ENCODE measurements at places on chromosomes 7 and 10.
A peak's percentile ranks its signal among the peaks of the same experiment; 100 is the strongest.

DNA sequence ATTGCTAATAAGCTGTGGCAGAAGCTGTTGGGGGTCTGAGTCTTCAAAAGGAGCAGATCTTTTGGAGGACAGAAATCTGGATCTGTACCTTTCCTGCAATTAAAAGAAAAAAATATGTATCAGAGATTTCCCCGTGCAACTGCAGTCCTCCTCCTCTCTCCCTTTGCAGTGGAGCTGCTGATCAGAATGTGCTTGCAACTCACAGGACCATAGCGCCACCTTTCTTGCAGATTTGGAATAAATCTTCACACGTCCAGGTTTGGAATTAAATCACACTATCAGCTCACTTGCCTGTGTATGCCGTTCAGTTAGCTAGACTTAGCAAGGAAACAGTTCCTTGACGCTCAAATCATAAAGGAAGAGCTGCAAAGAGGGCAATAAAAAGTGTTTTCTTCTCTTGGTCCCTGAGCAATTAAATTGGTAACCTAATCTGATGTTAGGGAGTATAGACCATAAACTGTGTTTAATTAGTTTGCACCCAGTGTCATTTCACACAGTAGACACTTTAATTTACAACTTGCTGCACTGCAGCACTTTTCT is 77.4 kb downstream of the PON1 start:
- peak; percentile 94 for DNase-seq

DNA sequence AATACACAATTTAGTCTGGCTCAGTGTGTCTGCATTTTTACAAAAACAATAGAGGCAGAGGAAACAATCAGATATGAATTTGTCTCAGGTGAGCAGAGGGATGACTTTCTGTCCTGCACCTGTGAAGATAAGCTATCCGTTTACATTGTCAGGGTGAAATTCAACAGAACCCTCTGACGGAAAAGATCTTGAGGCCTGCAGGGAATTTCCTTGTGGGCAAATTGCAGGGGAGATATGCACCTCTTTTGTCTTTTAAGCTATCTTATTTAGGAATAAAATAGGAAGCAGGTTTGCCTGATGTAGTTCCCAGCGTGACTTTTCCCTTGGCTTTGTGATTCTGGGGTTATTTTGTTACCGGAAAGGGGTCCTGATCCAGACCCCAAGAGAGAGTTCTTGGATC is 325.1 kb downstream of the GALNT17 start:
- DNase-seq: no peak

DNA sequence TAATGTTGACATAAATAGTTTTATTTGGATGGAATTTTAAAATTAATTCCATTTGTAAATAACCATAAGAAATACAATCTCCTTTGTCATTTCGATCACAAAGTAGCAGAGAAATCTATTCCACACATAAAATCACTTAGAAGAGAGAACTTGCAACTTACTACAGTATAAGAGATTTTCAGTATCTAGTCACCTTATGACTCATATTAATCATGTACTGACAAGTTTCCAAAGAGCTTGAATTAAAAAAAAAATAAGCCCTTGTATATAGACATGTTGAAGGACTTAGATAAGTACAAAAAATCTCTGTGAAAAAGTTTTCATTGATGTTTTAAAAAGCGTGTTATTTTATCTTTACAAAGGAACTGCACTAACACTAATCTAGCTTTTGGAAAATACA is 207.1 kb upstream of the ETV1 start:
- DNase-seq: no peak

GRCh38 chr10:14330388-14331061 is at the start of gene FRMD4A:
FRMD4A (minus strand) TSS chr10:14330924.
- no peak for DNase-seq

DNA sequence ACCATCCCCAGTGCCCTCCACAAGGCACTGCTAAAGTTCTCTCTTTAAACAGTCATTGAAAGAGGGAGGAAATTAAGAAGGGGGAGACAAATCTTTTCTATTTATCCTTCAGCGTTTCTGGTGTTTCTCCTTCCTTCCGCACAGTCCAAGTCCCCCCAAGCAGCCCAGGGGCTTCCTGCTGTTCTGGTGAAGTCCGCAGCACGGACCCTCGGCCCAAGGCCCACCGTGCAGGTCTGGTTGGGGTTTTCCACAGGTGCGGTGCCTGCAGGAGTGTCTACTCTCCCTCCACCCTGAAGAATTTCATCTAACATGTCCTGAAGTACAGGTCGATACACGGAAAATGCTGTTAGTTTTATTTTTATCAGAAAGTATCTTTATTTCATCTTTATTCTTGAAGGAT is 34.1 kb upstream of the KNDC1 start:
- DNase-seq: no peak

GRCh38 chr7:48088559-48089045 is 463 bp upstream of the UPP1 start:
- DNase-seq: no peak

DNA sequence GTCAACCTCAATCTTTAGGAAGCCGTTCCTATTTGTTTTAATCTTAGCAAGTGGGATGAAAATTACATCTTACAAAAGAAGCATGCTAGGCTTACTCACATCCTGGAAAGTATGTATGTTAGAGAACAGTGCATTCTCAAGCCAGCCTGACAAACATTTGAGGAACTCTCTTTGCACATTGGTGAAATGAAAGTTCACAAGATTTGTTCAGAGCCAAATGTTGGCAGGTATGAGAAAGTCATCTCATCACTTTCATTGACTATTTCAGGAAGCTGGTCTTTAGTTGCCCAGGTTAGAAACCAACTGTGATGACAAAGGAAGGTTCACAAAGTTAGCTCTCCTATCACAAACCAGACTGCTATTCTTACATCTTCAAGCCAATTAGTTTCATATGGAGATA is 57.1 kb downstream of the ABCB1 start:
- DNase-seq: no peak

- no peak for DNase-seq
Measured at GRCh38 chr7:99042957-99043356, 101.0 kb downstream of the SMURF1 start.

- no peak for DNase-seq
Measured at GRCh38 chr10:25578061-25578460, 356.0 kb upstream of the MYO3A start.

GRCh38 chr10:47372726-47373125 is 11.4 kb downstream of the ZNF488 start:
- DNase-seq: no peak

GRCh38 chr7:12162415-12163113 is 48.5 kb upstream of the TMEM106B start:
- DNase-seq: no peak

DNA sequence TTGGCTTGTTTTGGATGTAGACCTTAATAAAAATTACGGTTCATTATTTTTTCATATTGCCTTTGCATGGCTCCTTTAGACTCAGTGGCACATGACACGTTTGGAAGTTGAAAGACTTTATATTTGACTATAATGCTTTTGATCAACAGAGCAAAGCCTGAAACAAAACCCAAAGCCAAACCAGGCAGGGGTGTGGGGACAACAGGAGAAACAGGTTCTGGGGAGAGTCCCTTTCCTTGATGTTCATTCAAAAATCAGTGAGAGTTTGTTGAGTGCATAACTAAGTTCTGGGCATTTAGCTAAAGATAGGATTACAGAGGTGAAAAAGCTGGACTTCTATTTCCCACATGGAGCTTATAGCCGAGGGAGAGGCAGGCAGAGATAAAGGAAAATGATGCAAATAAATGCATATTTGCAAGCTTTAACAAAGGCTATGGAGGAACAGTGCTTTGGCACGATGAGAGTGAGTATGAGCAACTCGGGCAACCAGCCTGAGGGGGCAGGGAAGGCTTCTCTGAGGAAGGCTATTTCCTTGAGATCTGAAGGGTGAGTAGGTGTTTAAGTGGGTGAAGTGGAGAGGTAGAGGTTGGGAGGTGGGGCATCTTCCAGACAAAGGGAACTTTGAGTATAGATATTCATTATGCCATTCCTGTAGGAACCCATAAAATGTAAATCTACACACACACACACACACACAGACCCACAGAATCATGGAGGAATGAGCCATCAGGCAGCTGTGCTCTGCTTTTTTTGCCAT is 34.5 kb upstream of the PDZD8 start:
- DNase-seq: no peak

GRCh38 chr7:94832051-94832450 is 75.3 kb upstream of the PPP1R9A start:
- DNase-seq: no peak

GRCh38 chr10:3779158-3779741 is 5.8 kb downstream of the KLF6 start:
- no peak for DNase-seq

- DNase-seq: no peak
Measured at GRCh38 chr10:63256009-63256773, 123.1 kb downstream of the NRBF2 start.

DNA sequence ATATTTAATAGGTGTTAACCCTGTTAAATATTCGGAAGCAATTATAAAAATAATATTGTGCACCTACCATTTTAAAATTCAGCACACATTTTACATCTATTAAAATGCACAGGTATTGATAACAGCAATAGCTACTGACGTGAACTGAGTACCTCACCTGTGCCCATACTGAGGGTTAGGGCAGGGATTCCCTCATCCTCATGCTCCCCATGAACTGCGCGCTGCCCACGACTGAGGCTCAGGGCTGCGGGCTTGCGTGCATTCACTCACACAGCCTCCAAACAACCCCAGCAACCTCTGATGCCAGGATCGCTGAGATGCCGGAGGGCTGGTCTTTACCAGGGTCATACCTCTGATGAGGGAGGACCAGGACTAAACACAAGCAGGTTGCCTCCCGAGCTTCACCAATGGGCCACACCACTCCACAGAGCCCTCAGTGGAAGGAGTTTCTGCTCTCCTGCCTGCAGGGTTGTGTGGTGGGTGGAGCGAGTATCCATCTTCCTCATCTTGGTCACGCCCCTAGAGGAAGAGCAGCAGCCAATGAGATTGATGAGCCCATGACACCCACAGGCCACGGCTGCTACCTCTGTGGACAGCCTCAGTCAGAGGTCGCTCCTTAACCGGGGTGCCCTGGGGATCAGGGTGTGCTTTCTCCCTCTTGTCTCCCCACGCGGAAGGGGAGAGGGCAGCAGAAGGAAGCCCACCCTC is 478.3 kb downstream of the TNS3 start:
- DNase-seq: no peak

- DNase-seq: no peak
Measured at GRCh38 chr10:75226656-75227055, 9.1 kb downstream of the COMTD1 start.

GRCh38 chr10:44801383-44802327 is 109.5 kb upstream of the TMEM72 start:
- peak; percentile 10 for DNase-seq

DNA sequence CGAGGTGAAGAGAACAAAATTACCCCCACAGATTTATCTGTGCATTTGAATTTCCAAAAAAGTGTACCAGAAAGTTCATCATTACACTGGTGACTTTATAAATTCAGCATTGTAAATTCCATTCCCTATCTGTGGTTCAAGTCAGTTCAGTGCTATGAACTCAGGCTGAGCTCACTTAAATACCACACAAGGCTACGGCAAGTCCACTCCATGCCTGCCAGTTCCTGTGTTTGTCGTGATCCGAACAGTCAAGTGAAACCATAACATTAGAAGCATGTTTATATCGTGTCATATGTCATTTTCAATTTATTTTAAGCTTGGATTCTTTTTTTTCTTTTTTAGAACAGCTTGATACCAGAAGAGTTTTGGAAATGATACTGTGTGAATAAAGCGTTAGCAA is 14.8 kb downstream of the MBL2 start:
- no peak for DNase-seq

DNA sequence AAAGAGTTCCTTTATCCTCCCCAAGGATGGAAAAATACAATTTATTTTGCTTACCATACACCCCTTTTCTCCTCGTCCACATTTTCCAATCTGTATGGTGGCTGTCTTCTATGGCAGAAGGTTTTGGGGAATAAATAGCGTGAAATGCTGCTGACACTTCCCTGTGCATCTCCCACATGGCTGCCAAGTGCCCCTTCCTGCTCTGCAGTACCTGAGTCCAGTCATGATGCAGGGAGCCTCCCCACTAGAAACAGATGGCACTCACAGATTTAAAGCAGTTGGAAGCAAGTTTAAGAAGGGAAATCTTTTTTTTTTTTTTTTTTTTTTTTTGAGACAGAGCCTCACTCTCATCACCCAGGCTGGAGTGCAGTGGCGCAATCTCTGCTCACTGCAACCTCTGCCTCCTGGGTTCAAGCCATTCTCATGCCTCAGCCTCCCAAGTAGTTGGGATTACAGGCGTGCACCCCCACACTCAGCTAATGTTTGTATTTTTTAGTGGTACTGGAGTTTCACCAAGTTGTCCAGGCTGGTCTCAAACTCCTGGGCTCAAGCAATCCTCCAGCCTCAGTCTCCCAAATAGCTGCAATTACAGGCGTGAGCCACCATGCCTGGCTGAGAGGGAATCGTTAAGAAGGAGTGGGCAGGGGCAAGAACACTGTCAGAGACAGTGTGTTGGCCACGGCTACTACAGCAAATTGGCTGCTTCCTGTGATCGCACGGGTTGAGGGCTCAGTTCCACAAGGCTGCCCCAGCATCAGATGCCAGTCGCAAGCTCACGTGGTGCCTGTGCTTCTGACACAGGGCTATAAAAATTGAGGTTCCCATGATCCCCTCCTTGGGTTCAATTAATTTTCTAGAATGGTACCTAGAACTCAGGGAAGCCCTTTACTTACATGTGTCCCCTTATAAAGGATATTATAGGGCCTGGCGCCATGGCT is 5.3 kb upstream of the PILRA start:
- DNase-seq: no peak

- no peak for DNase-seq
Measured at GRCh38 chr10:92238586-92239098, 52.2 kb downstream of the CPEB3 start.

GRCh38 chr10:83908506-83908905 is 230.8 kb upstream of the GHITM start:
- peak; percentile 48 for DNase-seq

DNA sequence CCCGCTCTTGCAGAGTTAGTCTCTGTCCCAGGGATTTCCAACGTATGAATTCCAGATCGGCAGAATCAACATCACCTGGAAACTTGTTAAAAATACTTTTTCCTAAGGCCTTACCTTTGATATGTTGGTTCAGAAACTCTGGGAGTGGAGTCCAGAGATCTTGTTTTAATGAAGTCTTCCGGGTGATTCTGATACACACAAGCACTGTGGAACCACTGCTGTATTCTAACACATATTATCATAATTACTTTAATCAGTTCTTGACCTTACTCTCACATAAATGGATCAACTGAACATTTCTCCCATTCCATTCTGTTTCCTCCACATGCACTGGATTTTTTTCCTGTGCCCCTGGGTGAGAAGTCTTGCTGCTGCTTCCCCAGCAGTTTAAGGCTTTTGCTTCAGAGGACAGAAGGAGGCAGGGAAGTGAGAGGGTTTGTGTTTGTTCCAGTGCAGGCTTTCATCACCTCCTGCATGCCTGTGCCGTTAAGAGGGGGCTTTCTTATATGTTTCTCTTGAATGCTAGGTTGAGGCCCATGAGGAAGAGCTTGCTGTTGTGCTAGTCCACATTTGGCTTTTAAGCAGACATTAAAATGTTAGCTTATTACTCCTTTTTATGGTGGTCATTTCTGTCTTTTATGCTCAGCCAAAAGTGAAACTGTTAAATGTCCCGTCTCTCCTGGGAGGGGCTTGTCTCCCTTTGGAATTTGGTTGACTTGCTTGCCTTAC is 32.4 kb downstream of the CCSER2 start:
- DNase-seq: no peak

Data from NCI-H748 treated with DMSO at 0.1 percent for 48 hours (cell line).